ENCODE measurements at places on chromosomes 11 and 22.

DNA sequence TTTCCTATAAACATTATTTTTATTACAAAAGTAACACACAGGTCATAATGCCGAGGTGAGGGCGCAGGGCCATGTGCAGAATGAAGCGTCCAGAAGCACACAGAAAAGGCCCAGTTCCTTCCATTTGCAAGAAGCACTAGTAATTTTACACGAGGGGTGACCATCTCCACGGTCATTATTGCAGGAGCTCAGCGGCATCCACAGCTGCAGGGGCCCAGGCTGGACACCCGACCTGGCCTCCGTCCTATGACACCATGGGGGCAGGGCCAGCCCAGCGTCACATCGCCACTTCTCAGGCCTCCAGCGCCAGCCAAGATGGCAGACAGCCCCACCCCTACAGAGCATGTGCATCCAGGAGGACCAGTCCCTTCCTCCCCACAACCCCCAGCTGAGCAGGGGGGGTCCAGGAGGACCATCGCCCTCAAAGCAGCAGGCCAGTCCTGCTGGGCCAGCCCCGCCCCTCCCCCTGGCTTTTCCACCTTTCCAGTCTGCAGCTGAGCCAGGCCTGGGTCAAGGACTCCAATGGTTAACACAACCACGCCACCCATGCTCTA is 3.5 kb downstream of the IGF2 start:
- DNase-seq: no peak

DNA sequence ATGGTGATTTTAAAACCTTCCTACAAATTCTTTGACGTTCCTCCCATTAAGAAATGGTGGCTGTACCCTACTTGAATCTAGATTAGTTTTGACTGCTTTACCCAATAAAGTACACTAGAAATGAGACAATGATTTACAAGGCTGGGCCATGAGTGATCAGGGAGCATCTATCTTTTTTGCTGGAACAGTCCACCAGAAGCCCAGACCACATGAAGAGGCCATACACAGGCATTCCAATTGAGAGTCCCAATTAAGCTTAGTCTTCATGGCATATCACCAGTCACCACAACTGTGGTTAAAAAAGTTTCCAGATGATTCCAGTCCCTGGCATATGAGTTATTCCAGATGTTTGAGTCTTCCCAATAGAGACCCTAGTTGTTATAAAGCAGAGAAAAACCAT is 39.5 kb downstream of the FAM76B start:
- no peak for DNase-seq

DNA sequence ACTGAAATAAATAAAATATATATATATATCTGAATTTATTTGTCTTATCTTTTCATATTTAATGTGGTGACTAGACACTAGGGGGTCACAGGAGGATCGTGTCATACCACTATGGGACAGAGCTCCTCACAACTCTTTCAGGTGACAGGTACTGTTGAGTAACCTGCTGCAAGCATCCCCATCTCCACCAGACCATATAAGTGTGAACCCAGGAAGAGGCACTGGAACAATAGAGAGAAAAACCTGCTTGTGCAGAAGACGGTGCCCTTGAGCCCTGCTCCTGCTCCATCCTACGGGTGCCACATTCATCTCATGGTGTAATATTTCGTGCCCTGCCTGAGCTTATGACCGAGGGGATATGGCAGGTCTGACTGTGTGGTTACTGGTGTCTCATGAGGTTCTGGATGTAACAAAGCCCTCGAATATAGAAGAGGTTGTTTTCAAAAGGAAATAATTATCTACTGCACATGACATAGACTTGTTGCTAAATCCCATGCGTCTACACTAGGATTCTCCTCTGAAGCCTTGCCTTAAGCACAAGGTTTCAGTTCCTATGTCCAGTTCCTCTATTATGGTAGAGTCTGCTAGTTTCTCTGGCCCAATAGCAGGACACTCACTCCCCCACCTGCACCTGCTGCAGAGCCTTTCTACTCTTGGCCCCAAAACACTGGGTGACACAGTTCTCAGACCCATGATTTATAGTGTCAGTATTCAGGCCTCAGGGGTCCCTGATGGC is 70.4 kb downstream of the GGTLC2 start:
- no peak for DNase-seq

- no peak for DNase-seq
Observed at GRCh38 chr11:86099874-86100273, 31.0 kb upstream of the PICALM start.

GRCh38 chr11:8899119-8899753 is 11.8 kb upstream of the AKIP1 start:
- DNase-seq: no peak

DNA sequence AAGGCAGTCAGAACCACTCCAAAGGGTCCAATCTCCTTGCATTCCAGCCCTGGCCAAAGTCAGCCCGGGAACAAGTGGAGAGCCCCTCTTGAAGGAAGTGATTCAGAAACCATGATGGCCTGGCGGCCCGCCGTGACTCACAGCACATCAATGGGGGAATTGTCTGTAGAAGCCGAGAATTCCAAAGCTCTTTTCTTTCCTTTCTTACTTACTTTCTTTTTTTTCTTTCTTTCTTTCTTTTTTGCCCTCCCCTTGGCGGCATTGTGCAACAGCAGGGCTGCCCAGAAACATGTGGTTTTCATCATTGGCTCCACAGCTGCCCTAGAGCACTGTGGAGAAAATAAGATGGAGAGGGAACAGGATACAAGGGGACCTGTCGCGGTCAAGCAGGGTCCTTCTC is 140.2 kb upstream of the TIMP3 start:
- no peak for DNase-seq

- DNase-seq: no peak
Observed at GRCh38 chr11:16421826-16422225, 65.5 kb upstream of the SOX6 start.

GRCh38 chr11:114232400-114233059 is 63.7 kb upstream of the NNMT start:
- DNase-seq: no peak

DNA sequence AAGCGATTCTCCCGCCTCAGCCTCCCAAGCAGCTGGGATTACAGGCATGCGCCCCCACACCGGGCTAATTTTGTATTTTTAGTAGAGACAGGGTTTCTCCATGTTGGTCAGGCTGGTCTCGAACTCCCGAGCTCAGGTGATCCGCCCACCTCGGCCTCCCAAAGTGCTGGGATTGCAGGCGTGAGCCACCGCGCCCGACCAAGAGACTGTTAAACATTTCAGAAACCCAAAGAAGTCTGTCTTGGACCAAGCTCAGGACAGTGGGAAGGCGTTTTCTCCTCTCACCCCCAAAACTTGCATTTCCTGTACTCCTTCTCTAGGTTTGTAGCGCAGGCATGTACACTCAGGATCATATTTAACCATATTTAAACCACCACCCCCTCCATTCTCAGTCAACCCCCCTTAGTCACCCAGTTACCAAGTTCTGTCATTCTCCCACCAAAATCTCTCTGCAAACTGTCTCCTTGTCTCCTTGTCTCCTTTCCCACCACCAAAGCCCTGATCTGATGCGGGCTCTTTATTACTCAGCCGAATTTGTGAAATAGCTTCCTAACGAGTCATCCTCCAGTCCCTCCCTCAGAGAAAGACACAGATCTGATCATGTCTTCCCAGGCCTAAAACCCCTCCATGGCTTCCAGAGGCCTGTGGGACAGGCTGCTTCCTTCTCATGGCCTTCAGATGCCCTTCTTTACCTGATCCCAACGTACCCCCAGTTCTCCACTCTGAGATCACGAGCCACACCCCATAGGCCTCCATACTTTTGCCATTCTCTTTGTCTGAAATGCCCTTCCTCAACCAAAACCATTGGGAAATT is 29.0 kb upstream of the CREB3L1 start:
- DNase-seq: no peak

- DNase-seq: no peak
Observed at GRCh38 chr11:117961896-117962295, 24.3 kb upstream of the IL10RA start.

- DNase-seq: no peak
Observed at GRCh38 chr11:7903940-7904339, 27.1 kb downstream of the OR10A6 start.

- DNase-seq: no peak
Observed at GRCh38 chr11:114200351-114201133, 95.7 kb upstream of the NNMT start.

- no peak for DNase-seq
Observed at GRCh38 chr11:27701355-27702105, 1.3 kb upstream of the BDNF start.

DNA sequence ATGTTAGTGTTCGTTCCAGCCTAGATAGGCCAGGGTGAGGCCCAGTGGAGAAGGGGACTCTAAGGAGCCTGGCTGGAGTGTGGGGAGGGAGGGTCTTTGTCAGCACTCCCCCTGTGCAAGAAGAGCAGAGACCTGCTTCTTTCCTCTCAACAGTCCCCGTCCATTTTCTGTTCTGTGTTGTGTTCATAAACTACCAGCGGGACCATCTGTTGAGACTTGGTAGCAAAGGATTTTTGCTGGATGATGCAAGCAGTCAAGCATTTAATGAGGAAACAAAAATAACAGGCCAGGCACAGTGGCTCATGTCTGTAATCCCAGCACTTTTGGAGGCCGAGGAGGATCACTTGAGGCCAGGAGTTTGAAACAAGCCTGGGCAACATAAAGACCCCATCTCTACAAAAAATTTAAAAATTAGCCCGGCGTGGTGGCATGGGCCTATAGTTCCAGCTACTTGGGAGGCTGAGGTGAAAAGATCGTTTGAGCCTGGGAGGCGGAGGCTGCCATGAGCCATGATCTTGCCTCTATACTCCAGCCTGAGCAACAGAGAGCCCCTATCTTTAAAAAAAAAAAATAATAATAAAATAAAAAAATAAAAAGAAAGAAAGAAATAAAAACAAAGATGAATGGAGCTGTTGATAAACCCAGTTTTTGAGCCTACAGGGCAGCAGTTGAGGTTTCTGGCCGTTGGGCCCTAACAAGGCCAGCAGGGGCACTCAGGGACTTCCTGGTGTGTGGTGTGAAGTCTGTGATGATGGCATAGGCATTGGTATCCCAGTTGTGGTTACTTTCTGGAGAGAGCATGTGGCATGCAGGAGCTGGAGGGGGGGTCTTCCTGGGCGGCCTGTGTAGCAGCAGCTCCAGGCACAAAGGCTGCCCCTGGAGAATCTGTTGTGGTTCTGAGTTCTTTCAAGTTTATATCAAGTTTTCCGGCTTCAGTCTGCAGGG is 1.7 kb upstream of the TXNRD2 start:
- no peak for DNase-seq

GRCh38 chr11:91536366-91536765 is 688.3 kb upstream of the FAT3 start:
- DNase-seq: no peak

DNA sequence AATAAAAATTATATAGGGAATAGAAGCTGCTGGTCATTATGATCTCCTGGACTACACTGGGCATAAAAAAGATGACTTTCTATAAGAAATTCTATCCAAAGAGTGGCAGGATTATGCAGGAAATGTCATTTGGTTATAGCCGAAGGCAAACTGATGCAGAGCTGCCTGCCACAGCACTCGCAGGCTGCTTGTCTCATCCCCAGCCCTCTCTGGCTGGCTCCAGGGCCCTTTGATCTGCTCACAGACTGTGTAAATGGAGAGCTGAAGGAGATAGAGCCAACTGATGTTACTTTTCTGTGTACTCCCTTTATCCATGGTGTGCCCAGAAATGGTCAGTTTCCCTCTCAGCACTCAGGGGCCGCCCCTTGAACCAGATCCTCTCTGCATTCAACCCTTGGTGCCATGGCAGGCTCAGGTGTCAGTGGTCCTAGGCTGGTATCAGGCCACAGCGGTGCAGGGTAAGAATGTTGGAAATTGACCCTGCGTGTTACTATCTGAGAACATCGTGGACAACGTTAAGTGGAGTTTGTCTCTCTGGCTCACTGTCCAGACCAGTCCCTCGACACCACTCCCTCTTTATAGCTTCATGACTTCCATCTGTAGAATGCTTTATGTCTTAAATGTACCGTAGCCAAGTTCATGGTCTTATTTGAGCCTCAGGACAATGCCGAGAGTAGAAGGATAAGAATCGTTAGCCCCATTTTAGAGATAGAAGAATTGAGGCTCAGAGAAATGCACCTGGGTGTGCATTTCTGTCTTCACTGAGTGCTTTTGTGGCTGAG is 27.8 kb downstream of the TEAD1 start:
- no peak for DNase-seq

- no peak for DNase-seq
Observed at GRCh38 chr22:31137721-31138120, 2.6 kb downstream of the PLA2G3 start.

GRCh38 chr11:88206751-88207150 is 31.5 kb upstream of the RAB38 start:
- DNase-seq: no peak

GRCh38 chr11:119759324-119759723 is 30.3 kb upstream of the NECTIN1 start:
- DNase-seq: no peak

Data from activated CD4-positive, alpha-beta T cell treated with anti-CD3 and anti-CD28 coated beads, Interleukin-2, amount 50 U/mL, for 1 hour (primary cell).